ENCODE measurements at places on chromosomes 2 and 18. TPM values are rescaled to one million over a fixed set of nuclear protein-coding genes. Genes with fewer than 3 reads are reported as not detected.

DNA sequence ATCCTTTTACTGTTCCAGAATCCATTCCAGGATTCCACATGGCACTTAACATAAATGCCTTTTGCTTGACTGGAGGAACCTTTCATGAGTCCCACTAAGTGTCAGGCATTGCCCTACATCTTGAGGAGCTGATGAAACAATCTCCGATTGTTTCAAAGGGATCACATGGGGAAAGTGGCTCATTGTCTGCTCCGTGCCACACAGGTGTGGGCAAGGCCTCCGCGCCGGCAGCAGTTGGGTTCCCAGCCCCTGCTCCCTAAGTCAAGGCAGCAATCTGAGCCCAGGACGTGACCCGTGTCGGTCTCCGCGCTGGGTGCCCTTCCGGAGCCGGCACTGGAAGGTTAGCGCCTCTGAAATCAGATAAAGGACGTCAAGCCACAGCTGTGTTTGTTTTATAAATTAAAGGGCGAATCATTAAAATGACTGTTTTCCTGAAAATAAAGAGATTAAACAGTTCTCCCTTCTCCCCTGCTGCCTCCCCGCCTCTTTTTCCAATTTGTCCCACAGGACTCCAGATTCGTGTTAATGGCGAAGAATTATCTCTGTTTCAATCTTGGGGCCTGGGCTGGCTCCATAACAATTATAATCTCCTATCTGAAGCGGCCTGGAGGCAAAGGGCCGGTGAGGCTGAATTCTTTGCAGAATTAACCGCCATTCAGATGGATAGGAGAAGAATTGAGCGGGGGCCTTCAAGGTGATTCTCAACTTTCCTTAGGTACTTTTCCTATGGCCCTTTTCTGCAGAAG is 84.3 kb upstream of the FZD7 start:
- no peak for ATAC-seq

DNA sequence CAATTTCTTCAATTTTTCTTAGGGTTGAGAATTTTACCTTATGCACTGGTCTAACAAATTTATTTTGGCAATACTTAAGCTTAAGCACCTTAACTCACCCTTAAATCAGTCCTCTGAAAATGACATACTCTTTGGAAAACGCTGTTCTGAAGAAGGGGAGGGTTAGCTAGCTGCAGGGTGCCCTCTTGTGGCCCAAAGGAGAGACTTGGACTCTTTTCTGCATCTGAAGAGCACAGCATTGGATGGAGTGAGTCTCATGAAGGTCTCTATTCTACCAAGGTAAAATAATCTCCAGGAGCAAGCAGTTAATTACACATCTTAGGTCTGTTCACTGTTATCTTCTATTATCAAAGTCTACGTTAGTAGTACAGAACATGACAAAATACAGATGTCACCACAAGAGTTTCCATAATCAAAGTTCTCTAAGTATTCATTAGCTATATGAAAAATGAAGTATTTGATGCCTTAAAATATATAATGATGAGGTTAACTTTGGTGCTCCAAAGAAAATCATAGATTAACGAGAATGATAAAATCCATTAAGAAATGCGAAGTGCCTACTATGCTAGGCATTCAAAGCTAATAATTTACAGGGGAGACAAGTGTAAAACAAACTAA is 24.4 kb downstream of the PUM2 start:
- peak; percentile 68 for ATAC-seq

The GCKR gene
- 0.84 TPM for total RNA-seq

DNA sequence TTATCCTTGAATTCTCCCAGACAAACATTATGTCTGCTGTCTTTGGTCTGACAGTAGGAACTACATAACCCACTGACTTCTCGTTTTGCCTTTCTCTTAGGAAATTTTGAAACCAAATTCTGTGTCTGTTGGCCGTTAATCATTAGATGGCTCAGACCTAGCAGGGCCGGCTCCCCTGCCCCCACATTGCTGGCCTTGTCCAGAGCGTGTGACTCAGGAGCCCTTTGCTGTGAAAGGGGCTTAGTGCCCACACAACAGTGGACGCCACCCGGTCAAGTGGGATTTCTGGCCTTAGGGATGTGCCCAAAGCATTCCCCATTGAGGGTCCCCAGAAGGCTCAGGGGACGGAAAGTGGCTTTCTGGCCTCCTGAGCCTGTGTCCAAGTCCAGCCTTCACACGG is 137.5 kb downstream of the CTIF start:
- ATAC-seq: no peak

GRCh38 chr18:24014986-24015638 is 558 bp downstream of the TTC39C start:
- peak; percentile 49 for ATAC-seq

DNA sequence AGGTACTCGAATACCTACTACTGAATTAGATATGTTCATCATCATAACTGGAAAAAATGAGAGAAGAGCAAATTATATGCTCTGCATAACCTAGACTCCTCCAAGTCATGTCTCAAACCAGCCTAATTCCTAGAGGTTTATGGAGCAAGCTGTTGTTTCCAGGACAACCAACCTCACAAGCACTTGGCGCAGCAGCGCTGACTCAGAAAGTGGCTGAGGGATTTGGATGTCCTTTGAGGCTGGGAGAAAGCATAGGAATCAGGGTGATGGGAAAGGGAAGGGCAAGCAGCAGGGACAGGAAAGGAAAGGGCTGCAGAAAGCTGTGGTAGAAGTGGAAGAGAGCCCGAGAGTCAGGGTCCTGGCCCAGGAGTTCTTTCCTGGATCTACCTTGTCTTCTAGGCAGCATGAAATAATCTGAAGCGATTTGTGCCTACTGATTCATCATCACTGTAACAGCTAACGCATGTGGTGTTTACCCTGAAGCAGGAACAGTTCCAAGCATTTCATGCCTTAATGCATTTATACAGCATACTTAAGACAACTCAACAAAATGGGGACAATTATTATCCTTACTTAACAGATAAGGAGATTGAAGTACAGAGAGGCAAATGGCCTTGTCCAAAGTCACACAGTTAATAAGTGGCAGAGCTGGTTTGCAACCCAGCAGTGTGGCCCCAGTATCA is 3.7 kb downstream of the PLEK start:
- peak; percentile 63 for ATAC-seq

DNA sequence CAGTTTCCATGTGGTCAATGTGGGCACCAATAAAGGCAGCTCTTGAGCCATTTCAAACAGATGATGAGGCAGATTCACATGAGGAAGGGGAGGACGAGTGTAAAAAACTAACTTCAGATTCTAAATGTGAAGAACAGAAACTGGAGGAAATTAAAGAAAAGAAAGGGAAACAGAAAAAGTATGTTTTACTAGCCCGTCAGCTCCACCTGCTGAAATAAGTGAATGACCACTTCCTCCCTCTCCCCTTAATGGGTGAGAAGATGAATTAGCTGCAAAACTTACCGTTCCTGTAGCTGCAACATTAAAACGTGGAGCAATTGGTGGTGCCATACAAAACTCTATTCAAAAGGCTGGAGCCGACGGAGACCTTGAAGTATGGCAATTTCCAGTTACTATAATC is 203.5 kb downstream of the UXS1 start:
- no peak for ATAC-seq

The DOK1 gene
- 0.56 TPM for total RNA-seq

The UGGT1 gene
- total RNA-seq: 33.5 TPM

- peak; percentile 23 for ATAC-seq
Observed at GRCh38 chr2:3302751-3303582, 74.7 kb downstream of the EIPR1 start.

- no peak for ATAC-seq
Observed at GRCh38 chr2:191515551-191515950, 162.4 kb upstream of the NABP1 start.

- ATAC-seq: peak; percentile 92
Observed at GRCh38 chr2:55779459-55780421, 86.1 kb upstream of the PNPT1 start.

GRCh38 chr2:167652401-167652800 is 595.0 kb downstream of the STK39 start:
- no peak for ATAC-seq

The ZAP70 gene
- 0.76 TPM for total RNA-seq

The SERPINB5 gene
- 213 TPM for total RNA-seq

- peak; percentile 28 for ATAC-seq
Observed at GRCh38 chr2:203646266-203646864, 60.1 kb upstream of the CD28 start.

DNA sequence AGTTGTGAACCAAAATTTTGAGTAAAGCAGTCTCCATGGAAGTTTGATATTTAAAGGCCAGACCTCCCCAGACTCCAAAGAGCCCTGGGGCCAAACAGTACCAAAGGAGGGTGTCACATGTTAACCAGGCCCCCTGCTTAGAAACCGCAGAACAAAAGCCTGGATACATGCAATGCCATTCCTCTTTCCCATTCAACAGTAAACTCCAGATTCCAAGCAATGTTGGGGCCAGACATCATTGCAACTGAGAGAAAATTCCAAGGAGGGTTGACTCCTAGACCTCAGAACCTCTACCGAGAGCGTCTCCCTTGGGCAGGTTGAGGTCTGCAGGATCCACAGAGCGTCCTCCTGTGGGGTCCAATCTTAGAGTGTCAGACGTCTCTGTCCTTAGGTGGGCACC is 404.4 kb upstream of the SYT4 start:
- ATAC-seq: no peak

The POTEJ gene
- total RNA-seq: not detected

DNA sequence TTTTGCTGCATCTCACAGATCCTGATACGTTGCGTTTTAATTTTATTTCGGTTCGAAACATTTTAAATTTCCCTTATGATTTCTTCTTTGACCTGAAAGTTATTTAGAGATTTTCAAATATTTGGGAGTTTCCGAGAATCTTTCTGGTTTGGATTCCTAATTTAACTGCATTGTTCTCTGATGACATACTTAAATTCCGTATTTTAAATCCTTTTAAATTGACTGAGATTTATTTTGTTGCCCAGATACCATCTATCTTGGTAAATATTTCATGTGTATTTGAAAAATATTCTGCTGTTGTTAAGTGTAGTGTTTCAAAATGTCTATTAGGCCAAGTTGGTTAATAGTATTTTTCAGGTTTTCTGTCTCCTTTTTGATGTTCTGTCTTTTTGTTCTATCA is 37.7 kb downstream of the MROH2A start:
- no peak for ATAC-seq

GRCh38 chr18:48914581-48915251 is 36.0 kb downstream of the SMAD7 start:
- no peak for ATAC-seq

DNA sequence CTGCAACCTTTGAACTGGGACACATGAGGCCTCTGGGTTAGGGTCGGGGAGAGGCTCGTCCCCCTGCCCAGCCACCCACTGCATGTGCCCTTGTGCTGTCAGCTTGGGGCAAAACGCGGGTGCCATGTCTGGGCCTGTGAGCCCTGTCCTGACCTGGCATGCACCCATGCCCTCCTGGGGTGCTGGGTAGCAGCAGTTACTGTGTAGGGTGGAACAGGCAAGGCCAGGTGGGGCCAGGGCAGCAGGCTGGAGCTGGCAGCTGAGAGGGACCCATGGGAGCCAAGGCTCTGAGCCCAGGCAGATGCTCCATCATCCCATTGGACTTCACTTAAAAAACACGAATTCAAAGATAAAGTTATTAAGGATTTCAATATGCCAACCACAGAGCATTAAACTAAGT is 133.8 kb upstream of the REV1 start:
- ATAC-seq: no peak

DNA sequence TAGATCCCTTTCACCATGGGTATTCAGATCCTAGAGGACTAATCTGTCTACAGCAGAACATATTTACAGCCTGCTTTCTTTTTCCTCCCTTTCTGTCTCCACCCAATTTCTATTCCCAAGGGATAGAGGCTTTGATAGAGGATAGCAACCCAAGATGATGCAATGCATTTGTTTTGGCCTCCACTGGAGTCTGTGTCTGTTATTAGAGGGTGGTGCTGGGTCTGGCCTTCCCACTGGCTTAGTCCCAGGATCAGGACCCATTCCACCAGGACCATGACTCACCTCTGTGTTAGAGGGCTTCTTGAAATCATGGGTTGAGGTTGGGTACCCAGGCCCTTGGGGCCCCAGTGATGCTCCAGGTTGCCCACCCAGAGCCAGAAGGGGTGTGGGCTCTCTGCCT is 239.7 kb upstream of the TNP1 start:
- no peak for ATAC-seq

DNA sequence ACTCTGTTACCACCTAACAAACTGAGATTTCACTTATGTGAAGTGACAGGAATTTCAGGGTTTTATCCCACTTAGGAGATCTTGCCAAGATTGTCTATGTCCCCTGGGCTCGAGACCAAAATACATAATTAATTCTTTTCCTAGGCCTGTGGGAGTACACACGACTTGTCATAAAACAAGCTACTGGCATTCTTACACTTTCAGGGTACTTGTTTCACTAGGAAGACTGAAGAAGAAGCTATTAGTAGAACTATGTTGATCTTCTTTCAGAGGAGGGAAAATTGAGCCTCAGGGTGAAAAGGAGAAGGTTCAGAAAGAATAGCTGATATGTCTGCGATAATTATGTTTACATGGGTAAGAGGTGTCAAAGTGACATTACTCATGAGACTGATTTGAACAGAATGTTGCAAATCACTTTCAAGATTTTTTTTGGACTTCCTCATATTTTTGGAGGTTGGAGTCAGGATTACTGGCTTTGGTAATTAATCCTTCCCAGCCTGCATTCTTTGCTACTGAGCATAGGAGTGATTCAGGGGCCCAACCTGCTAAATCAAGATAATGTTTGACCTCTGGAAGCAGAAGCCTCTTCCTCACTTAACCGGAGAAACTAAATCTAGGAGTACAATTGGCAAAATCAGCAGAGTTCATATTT is 240.0 kb upstream of the NT5C1B start:
- peak; percentile 77 for ATAC-seq

DNA sequence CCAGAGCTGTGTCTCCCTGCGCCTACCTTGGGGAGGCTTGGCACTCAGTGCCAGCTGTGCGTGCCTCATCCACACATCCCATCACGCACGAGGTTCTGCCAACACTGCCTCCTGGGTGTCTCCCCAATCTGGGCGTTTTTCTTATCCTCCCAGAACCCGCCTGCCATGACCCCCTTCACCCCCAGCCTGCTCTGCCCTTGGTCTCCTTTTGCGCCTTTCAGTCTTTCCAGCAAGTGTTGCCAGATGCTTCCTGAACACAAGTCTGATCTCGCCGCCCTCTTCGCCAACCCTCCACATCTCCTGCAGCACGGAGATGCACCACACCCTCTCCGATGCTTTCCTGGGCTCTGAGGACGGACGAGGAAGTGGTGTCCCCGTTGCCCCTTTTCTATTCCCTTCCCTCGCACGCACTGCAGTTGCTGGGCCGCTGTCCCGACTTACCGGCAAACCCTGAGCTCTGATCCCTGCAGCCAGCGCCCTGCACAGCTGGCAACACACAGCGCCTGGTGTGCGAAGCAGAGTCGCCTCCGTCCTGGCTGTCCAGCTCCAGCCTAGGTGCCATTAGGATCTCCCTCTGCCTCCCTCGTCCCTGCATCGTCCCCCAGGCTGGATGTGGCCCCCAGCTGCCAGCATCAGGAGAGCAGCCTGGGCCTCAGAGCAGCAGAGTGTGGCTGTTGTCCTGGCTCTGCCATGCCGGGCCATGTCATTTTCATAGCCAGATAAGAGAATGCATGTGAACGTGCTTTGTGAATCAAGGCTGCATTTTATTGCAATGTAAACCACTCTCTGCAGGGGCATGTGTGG is 22.6 kb upstream of the ALLC start:
- no peak for ATAC-seq

- ATAC-seq: no peak
Observed at GRCh38 chr2:188599140-188599539, 307.5 kb downstream of the GULP1 start.

GRCh38 chr2:12675352-12675795 is 41.4 kb upstream of the TRIB2 start:
- peak; percentile 54 for ATAC-seq
